Gastrocnemius medialis (tissue), 4 donors: ENCODE measurements at places on chromosomes 1 and 21.

- no peak for DNase-seq
Measured at GRCh38 chr1:48536477-48536876, 64.5 kb upstream of the SPATA6 start.

DNA sequence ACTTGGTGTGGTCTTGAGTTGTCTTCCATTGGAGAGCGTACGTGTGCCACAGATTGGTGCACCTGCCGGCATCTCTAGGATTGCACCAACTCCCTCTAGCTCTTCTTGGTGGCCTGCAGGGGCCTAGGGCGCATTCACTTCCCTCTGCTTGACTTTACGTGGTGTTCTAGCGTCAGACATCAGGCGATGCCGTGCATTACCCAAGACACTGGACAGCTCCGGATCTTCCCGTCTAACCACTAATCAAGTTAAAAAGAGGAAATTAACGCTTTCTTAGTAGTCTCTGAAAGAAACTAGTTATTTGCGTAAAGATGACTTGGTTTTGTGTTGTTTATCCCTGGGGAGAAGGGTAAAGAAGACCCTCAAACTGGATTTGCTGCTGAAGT lies 510 bp upstream of the IL10RB start:
- peak; percentile 56 for DNase-seq

- no peak for DNase-seq
Measured at GRCh38 chr1:4796161-4797015, 142.0 kb downstream of the AJAP1 start.

DNA sequence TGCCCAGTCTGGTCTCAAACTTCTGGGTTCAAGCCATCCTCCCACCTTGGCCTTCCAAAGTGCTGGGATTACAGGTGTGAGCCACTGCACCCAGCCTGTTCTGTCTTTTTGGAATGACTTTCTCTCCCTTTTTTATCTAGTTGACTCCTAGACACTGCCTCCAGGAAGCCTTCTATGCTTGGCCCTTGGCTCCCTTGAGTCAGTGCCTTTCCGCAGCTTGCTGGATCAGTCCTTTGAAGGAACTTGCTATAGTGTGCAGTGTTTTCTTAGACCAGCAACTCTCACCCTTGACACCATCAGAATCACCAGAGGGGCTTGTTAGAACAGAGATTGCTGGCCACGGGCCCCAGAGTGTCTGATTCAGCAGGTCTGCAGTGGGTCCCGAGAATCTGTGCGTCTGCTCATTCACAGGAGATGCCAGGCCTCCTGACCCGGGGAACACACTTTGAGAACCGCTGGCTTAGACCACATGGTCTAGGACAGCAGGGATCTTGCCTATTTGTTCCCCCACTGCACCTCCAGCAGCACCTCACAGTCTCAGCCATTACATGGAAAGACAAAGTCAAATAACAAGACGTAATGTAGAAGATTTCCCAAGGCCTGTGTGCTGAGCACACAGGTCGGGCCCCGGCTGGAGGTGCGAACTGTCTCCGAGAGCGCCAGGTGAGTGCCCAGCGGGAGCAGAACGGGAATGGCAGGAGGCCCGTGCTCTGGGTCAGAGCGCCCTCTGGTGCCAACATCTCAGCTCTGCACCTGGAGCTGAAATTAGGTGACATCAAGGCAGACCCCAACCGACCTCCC lies 27.4 kb upstream of the CTPS1 start:
- DNase-seq = peak; percentile 32

GRCh38 chr1:183273300-183273699 lies 87.2 kb downstream of the LAMC2 start:
- DNase-seq = no peak

- DNase-seq = no peak
Measured at GRCh38 chr1:59569198-59569597, 245.6 kb upstream of the HOOK1 start.

- no peak for DNase-seq
Measured at GRCh38 chr1:41498391-41498790, 13.9 kb upstream of the EDN2 start.

DNA sequence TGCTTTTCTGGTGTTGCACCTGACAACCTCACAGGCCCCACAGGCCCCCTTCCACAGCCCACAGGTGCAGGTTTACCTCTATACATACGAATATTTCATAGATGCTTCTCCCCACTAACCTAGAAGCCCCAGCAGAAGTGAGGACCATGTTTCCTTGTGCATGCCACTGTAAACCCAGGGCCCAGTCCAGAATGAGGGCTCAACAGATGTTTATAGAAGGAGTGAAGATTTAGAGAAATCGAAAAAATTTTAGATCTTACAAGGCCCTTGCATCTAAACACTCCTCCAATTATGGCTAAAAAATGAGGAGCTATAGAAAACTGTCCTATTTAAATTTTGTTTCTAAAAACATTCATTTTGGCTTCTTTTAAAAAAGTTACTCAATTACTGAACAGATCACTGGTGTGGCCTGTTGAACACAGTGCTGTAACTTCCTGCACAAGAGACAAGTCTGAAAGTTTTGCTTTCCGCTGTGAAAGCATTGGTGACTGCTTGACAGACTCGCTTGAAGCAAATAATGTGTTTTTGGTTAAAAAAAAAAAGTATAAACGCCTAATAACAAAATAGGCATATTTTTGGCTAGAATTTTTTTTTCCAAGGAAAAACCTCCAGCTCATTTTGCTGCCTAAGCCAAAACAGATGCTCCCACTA lies 1.2 kb downstream of the ABCB10 start:
- DNase-seq = no peak

DNA sequence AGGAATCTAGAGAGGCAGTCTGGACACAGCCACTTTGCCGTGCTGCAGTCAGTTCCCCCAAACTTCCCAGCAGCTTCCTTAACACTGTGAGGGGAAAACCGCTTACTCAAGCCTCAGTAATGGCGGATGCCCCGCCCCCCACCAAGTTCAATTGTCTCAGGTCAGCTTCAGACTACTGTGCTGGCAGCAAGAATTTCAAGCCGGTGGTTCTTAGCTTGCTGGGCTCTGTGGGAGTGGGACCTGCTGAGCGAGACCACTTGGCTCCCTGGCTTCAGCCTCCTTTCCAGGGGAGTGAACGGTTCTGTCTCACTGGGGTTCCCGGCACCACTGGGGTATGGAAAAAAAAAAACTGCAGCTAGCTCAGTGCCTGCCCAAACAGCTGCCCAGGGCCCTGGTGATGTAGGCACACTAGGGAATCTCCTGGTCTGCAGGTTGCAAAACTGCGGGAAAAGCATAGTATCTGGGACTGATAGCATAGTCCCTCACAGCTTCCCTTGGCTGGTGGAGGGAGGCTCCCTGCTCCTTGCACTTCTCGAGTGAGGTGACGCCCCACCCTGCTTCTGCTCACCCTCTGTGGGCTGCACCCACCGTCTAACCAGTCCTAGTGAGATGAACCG lies 23.7 kb upstream of the HFM1 start:
- no peak for DNase-seq

GRCh38 chr1:200376528-200376927 lies 33.3 kb downstream of the ZNF281 start:
- DNase-seq = no peak

- DNase-seq = no peak
Measured at GRCh38 chr1:5780324-5780716, 211.9 kb downstream of the NPHP4 start.

DNA sequence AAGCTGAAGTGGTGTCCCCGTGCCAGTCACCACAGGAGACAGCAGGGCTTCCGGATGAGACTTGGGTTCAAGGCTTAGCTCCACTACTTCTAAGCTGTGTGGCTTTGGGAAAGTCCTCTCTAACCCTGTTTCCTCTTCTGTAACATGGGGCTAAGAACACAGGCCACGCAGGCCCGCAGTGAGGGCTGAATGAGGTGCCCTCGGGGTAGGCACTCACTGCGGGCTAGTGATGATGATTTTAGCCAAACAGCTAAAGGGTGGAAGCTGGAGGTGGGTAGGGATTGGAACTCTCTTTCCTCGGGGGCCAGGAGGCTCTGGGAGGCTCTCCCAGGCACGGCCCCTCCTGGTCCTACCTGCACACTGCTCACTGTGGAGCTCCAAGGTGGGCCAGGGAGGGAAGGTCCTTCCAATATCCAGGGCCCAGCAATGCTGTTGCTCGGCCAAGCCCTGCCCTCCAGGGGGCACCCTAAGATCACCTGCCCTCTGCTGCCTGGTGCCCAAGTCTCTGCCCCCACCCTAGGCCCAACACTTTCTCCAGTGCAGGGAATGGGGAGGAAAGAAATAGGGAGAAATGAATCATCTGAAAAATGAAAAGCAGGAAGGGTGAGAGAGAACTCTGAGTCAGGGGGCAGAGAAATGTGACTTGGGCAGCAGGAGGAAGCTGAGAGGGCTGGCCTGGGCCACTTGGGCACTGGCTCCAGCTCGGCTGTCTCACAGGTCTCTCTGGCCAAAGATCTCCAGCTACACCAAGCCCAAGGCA lies 19.2 kb upstream of the EVA1B start:
- no peak for DNase-seq

- DNase-seq = no peak
Measured at GRCh38 chr1:230231774-230232145, 164.7 kb downstream of the GALNT2 start.

DNA sequence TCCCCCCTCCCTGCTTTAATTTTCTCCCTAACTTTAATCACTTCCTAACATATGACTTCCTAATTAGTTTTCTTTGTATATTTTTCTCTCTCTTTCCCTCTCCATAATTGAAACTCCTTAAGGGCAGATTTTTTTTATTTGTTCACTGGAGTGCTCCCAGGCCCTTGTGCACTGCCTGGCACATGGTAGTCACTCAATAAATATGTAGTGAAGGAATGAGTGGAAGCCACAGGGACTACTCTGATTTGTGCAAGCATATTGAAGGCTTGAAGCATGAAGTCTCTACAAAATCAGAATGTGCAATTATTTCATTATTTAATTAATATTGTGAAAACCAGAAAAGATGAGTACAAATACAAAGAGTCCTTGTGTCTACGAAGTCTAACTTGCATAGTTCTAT lies 41.5 kb downstream of the SNX7 start:
- no peak for DNase-seq

DNA sequence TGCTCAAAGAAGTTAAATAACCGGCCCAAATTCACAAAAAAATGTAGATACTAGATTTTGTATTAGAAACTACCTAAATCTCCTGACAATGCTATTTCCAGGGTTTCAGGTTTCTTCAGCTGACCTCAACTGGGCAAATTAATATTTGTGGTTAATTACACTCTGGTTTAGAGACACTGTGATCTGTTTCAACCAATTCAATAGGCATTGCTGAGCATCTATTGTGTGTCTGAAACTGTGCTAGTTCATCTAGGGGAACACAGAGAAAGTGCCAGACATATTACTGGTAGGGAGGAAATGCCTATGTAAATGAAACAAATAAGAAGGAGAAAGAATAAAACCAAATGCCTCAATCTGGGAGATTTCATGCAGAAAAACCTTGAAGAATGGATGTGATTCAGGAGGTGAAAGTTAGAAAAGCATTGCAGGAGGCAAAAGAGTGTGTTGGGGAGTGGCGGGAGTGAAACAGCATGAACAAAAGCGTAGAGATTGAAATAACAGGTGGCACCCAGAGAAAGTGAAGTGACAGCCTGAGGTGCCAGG lies 51.3 kb upstream of the IVNS1ABP start:
- no peak for DNase-seq

DNA sequence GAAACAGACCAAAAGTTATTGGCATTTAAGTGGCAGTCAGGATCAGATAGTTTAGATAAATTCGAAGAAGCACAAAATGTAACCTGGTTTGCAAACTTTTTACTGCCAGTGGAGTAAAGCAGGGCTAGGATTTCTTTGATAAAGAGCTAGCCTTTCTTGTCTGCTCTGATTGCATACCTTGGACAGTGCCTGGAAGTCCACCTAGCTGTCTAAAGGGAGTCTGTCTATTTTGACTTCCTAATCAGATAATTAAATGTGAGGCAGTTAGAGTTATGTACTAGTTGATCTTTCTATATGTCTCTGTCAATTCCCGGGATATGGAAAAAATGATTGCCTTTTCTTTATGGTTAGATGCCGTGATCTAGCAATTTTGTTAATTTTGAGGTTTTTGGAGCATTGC lies 4.1 kb downstream of the GPSM2 start:
- DNase-seq = no peak

- no peak for DNase-seq
Measured at GRCh38 chr1:157439302-157439954, 112.9 kb downstream of the FCRL5 start.

GRCh38 chr1:3541936-3542335 lies 69.4 kb downstream of the MEGF6 start:
- no peak for DNase-seq

GRCh38 chr21:46636550-46637285 lies 1.2 kb downstream of the PRMT2 start:
- no peak for DNase-seq

GRCh38 chr1:62346886-62347285 lies 27.7 kb upstream of the KANK4 start:
- DNase-seq = no peak
